ENCODE measurements at places on chromosomes 6 and 20.

GRCh38 chr20:8005575-8006366, 13.8 kb downstream of the TMX4 start:
- no peak for DNase-seq

- DNase-seq, result no peak
Observed at GRCh38 chr6:84651583-84651982, 112.8 kb downstream of the TBX18 start.

GRCh38 chr20:58993332-58994248, 12.5 kb downstream of the NELFCD start:
- DNase-seq, result no peak

DNA sequence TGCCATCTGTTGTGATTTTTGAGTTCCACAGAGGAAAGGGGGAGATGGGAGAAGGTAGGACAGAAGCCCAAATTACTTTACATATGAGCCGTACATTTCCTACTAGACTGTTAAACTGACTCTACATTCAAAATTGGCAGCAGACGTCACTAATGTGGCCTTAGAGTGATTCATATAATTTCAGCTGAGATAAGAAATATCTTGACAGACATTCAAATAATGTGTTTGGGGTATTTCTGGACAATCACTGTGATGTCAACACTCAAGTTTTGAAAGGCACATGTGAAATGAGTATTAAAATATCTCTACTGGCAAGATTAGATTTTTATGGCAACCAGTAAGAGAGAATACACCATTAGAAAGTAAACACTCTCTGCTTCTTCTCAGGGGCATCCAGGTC, 104.0 kb downstream of the MTFR2 start:
- DNase-seq, result no peak

GRCh38 chr6:23365732-23366131, 760.3 kb upstream of the NRSN1 start:
- DNase-seq, result no peak

DNA sequence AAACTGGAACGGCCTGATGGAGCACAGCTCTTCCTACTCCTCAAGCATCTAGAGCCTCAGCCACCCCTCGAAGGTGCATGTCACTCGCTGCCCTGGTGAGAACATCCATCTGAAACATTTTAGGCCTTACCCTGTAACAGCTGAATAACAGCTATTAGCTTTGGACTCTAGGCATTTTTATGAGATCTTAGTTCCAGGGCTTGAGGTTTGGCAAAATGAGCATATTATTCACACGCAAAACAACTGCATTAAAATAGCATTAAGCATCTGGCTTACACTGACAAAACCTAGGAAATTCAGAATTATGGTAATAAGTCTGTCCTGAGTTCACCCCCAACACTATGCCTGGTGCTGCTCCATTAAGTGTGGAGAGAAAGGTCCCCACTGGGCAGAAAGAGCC, 56.1 kb downstream of the ADAT2 start:
- no peak for DNase-seq

DNA sequence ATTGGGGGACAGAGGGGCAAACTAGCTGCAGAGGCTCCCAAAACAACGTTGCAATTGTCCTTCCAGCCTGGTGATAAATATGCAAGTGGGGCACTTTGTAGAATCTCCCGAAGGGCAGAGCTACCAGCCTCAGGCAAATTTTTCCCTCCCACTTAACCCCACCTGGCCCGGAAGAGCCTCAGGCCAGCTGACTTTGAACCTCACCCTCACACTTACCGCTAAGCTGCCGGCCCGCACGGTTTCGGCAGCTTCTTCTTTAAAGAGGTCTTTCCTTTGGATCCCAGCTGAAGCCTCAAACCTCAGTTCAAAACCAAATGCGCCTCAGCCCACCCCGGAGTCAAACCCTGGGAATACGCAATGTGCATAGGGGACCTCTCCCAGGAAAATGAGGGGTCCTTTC, 2.5 kb downstream of the OVOL2 start:
- DNase-seq, result no peak

- DNase-seq, result no peak
Observed at GRCh38 chr20:46607849-46608497, 43.3 kb downstream of the SLC13A3 start.

- DNase-seq, result no peak
Observed at GRCh38 chr6:111952821-111953540, 79.7 kb upstream of the FYN start.

- no peak for DNase-seq
Observed at GRCh38 chr6:3385660-3386151, 71.1 kb downstream of the SLC22A23 start.

- no peak for DNase-seq
Observed at GRCh38 chr20:8151372-8151771, 19.3 kb downstream of the PLCB1 start.

- no peak for DNase-seq
Observed at GRCh38 chr20:23362392-23363256, 642 bp downstream of the GZF1 start.

DNA sequence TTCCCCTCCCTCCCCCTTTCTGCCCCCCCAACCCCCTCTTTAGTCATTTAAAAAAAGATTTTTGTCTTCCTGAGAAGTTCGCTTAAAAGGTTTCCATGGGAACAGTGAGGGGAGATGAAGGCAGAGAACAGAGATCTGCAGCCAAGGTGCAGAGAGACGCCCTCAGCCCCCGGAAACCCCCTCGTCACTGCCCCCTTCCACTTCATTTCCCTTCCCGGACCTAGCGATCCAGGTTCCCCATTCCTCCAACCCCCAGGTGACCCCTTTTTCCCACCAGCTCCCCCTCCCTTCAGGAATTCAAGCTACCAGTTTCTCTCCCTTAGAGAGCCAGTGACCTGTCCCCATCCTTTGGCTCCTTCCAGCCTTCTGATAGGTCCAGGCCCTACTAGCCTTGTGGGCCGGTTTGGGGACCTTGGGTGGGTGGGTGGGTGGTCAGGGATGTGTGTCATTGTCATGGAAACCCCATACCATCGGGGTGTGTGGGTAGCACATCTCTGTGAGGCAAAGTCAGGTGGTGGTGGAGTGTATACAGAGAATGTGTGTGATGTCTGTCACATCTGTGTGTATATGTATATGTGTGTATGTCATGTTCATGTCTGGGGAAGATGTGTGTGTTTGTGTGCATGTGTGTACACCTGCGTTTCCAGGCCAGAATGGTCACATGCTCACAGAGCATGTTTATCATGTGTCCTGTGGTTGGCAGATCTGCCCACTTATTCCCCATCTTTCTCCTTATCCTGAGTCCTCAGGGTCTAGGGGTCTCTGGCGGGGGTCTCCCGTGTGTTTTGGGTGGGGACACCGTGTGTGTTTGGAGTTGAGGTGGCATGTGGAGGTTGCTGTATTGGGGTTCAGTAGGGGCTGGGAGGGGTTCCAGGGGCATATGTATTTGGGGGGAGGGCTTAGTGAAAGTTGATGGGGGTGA, 7.0 kb downstream of the SYNGAP1 start:
- DNase-seq, result no peak

DNA sequence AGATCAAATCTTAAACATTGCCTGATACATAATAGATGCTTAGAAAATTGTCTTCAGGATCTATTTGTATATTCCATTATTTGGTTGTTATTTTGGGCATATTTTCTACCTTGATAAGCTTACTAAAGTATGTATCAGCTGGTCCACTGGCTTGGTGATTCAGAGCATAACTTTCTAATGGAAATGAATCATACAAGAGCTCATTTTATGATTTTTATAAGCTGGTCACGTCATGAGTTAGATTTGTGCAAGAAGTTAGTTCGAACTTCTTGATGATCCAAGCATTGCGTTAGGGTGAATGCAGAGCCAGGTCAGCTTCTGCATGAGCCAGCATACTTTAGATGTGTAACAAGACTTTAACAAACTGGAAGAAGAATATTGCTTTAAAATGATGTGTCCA, 144.5 kb upstream of the FLRT3 start:
- DNase-seq, result no peak

- DNase-seq, result no peak
Observed at GRCh38 chr6:155067956-155068615, 73.0 kb downstream of the TIAM2 start.

GRCh38 chr6:30944051-30944450, 3.3 kb downstream of the MUCL3 start:
- DNase-seq, result no peak

DNA sequence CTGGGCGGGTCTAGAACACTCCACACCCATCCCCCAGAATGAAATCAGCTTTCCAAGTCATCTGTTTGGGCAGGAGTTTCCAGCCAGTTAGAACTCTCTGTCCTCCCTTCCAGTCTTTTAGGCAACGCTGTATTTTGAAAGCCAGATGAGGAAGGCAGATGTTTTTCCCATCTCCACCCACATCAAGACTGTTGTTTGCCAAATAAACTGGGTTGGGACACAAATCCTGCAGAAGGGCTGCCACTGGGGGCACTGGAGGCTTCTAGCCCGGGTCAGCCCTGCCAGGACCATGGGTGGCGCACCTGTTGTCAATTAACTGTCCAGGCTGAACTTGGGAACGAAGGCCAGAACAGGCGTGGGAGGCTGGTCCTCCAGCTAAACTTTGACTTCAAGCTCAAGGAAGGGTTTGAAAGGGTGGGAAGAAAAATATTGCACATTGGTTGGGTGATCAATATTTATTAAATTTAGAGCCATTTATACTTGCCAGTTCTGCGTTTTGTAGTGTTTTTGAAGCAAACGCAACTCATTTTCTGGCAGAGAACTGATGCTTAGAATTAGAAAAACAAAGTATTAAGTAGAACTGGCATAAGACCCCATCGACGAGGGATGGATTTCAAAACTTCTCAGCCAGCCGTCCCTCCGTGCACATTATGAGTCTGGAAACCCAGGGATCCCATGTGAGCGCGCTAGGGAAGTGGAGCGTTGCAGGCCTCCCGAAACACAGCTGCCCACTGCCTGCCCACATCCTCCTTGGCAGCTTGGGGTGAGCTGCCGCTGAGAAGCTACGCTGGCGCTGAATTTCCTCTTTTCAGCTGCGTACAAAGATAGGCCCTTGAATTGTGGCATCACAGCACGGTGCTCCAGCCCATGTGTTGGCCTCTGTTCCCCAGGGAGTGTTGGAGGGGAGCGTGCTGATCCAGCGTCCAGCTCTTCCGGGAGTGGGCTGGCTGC, 297.4 kb downstream of the QKI start:
- no peak for DNase-seq

GRCh38 chr6:87297119-87297518, 25.3 kb upstream of the SMIM8 start:
- no peak for DNase-seq

GRCh38 chr6:39225543-39225942, 3.7 kb downstream of the KCNK5 start:
- no peak for DNase-seq

DNA sequence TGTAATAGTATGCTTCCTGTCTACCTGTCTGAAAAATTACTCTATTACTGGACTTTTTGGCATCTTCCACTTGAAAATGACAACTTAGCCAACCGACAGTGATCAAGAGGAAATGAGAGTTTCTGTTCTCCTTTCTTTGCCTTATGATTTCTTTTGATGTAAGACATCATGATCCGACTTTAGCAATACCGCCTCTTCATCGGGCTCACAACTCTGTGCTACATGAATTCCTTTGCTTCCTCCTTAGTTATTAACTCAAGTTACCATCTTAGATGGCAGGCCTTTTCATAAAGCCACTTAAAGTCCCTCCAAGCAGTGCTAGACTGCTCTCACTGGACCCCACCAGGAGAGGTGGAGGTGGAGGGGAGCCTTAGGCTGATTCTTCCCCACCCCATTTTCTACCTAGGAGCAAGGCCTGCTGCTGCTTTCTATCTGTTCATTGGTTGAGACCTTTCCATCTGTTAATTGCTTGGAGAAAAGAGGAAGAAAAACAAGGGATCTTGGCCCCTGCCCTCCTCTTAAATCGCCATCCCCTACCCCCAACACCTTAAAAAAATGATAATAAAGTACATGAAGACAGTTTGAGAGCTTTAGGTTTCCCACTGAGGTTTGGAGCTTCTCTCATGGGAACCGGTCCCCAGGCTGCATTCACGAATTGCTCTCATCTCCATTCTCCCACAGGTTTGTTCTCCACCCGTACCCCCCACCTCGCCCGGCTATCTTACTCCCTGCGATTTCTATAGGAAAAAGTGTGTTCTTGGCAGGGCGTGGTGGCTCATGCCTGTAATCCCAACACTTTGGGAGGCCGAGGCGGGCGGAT, 21.6 kb upstream of the MCM3 start:
- DNase-seq, result no peak

- DNase-seq, result peak; percentile 81
Observed at GRCh38 chr6:44151348-44152108, 7.1 kb upstream of the CAPN11 start.

- DNase-seq, result no peak
Observed at GRCh38 chr20:45343532-45344167, 4.6 kb downstream of the SDC4 start.

DNA sequence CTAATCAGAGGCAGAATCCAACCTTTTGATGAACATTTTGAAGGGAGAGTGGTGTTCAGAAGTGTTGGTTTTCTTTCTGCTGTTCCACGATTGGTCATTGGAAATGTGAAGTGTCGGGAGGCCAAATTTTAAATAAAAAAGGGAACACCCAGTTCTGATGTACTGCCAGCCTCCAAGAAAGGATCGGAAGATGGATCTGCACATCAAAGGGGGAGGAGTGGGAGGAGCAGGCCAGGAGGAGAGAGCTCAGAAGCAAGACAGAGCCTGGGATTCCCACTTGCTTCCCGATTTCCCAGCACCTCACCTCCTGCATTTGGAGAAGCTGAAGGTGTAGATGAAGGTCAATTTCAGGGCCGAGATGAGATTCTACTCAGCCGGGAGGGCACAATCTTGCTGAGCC, 55.9 kb upstream of the NAA20 start:
- DNase-seq, result no peak

GRCh38 chr6:147510929-147511590, 2.6 kb downstream of the SAMD5 start:
- no peak for DNase-seq

DNA sequence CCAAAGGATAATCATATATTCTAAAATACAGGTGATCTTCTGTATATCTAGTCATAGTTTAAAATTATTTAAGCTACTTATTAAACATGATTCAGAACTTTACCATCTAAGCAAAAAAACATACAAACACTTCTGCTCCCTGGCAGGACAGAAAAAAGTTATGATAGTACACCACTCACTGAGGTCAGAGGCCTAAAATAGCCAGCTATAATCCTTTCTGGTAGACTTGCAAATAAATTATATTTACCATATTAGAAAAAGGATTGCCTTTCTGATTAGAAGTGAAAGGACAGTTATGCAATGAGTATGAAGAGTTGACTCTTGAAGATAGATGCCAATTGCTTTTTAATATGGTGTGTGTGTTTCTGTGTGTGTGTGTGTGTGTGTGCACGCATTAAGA, 207.4 kb downstream of the BMP2 start:
- no peak for DNase-seq

- DNase-seq, result no peak
Observed at GRCh38 chr6:33333666-33334065, 16.1 kb upstream of the ZBTB22 start.

- no peak for DNase-seq
Observed at GRCh38 chr6:90494067-90494780, 92.6 kb downstream of the MAP3K7 start.

- DNase-seq, result no peak
Observed at GRCh38 chr20:43942667-43943285, 28.1 kb downstream of the TOX2 start.
